ENCODE measurements at places on chromosomes 2 and 18.

DNA sequence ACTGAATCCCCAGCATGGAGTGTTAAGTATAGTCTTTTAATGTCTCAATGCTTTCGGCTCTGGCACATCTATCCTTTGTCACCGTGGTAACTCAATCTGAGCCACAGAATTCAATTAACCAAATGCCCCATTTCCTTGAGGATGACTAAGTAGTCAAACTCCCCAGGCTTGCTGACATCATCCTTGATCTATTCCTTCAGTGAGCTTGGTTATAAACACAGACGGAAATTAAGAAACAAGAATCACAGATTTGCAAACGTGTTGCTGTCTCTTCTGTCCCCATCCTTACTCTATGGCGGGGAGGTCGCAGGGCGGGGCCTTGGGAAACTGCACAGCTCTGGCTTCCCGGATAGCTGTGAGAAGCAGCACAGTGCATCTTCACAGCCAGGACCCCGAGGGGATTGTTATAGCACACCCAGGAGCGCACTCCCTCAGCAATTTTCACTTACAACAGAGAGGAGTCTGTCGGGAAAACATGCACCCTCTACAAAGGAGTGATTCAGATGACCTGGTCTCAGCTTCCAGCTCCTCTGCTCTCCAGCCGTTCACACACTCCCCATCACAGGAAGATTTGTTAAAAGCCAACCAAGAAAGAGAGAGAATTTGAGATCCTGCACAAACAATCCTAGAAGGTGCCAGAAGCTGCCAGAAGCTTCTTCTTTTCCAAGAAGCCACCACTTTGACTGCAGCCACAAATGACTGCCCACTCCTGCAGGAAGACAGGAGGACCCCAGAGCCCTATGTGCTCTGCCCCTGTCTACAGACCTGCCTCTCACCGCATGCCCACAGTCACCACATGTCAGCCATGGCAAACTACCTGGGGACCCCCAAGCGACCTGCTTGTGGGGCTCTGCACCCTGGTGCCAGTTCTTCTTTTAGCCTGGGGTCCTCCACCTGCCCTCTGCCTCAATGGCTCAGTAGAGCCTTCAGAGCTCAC is 44.9 kb upstream of the YWHAQ start:
- DNase-seq: peak; percentile 97

DNA sequence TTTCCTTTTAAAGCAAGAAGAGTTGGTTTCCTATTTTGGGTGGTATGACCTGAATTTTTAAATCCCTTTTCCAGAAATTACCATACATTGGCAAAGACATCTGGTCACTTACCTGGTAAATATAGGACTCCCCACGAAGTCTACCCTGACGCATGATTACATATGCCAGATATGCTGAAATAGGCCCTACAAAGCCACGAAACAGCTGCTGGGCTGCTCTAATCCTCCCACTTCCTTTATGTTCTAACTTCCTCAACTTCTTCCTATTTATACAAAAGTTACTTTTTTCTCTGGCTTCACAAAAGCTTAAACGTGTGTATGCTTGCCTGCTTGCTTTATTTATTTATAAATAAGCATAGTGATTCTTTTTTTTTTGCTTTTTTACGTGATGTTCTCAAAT is 186.0 kb upstream of the EPHA4 start:
- no peak for DNase-seq

DNA sequence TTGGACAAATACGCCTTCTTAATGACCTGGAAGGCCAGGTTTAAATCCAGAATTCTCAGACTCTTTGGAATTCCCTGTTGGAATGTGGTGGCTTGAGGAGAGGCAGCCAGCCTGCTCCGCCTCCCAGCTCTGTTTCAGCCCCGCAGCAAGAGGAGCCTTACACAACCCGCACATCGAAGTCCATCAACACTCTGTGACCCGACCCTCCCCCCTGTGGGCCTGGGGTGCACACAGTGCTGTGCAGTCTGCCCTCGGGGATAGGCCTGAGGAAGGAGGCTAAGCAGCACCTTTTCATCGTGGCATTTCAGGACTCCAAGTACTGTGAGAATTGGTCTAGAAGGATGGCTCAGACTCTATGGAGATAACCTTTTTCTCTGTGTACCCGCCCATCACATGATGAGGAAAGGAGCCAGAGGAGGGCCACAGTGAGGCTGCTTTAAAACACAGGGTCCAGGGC is 73.7 kb downstream of the GREB1L start:
- no peak for DNase-seq

- DNase-seq: no peak
Measured at GRCh38 chr18:32550963-32551362, 80.3 kb upstream of the GAREM1 start.

- peak; percentile 18 for DNase-seq
Measured at GRCh38 chr2:236969767-236970655, 115.7 kb upstream of the COPS8 start.

DNA sequence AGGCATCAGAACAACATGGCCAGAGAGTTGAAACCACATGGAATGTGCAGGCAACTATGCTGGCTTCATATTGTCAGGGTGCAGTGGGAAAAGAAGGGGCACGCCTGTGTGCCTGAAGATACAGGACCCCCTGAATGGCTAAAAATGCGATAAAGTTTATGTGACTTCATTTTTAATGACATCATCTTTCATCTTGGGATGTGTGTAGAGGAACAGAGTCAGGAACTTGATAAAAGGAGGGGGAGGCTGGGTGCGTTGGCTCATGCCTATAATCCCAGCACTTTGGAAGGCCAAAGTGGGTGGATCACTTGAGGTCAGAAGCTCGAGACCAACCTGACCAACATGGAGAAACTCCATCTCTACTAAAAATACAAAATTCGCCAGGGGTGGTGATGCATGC is 872.6 kb downstream of the TDRD15 start:
- DNase-seq: no peak

GRCh38 chr2:214587442-214587841 is 176.6 kb downstream of the VWC2L start:
- no peak for DNase-seq
